NCI-H2029 treated with DMSO at 0.1 percent for 48 hours (cell line): ENCODE measurements at places on chromosomes 3 and 15.

DNA sequence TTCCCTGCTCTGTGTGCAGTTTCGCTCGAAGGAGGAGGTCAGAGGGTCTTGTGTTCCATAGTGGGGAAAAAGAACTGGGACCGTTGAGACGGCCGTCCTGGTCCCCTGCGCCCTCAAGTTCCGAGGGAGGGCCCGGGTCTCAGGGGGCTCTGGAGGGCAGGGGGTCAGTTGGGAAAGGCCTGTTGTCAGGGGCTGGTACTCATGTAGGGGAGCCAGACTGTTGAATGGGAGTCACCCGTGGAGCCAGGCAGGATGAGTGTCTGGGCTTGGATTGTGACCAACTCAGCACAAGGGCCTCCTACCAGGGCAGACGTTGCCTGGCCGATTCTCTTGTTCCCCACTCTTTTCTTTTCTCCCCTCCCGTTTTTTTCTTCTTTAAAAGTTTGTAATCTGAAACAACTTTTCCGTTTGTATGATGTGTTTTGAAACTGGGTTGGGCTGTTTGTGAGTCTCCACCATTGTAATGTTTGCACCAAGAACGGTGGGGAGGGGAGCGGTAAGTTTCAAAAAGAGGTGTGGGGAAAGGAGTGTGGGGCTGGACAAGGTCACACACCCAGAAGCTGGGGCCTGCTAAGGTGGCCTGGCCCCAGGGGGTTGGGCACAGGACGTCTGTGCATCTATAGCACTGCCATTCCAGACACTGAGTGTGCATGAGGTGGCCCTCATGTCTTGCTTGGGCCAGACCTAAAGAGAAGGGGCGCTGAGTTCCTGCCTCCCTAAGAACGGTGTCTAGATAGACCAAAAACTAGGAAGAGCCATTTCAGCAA, 1.1 kb downstream of the CMTM7 start:
- DNase-seq = no peak

DNA sequence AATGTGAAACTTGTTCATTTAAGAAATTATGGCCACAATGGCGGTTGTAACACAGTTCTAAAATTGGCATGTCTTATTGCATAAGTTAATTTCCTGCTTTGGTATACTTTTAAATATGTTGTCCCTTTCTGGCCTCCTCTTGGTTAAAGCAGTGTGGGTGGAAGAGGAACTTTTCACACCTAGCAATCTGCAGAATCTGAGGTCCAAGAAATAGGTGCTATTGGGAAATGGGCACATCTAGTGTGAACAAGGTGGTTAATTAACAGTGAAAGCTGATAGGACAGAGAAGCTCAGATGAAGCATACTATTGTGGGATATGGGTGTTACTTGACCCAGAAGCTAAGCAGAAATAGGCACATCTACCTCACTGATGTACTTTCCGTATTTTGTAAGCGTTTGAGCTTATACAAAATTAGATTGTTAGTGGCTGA, 10.6 kb downstream of the CMC1 start:
- no peak for DNase-seq

- no peak for DNase-seq
These were observed 492.6 kb downstream of the RBMS3 start for GRCh38 chr3:29773481-29773880.

- DNase-seq = no peak
These were observed 58.9 kb upstream of the ZNF280D start for GRCh38 chr15:56792211-56792610.

DNA sequence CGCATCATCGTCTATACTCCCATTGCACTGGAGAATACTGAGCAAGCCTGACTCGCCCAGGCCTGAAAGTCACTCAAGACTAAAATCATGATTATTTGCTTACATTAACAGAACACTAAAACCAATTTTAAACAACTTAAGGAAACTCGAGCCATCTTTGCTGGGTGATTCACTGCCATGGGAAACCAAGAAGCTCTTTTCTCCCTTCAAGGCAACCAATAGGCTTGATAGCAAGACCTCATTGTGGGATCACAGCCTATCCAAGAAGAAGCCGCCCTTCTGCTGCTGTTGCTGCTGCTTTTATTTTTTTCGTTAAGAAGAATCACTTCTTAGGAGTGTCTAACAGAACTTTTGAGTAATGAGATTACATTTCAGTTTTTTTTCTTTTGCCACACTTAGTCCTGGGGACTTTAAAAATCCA, 479.4 kb downstream of the FOXP1 start:
- DNase-seq = no peak

DNA sequence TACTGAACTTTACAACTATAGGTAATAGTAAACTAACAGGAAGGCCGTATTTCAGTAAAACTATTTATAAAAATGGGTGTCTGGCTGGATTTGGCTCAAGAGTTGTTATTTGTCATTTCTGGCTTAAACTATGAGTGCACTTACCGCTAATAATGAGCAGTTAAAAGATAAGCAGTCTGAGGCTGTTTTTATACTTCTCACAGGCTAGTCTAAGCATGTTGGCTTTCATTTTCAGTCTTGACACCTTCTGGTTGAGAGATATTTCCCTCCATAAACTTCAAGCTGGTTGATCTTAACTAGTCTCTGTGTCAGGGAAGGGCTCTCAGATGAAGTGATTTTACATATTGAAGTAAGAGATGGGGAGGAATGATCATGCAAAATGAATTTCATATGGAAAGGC, 96.1 kb downstream of the RSRC1 start:
- no peak for DNase-seq

DNA sequence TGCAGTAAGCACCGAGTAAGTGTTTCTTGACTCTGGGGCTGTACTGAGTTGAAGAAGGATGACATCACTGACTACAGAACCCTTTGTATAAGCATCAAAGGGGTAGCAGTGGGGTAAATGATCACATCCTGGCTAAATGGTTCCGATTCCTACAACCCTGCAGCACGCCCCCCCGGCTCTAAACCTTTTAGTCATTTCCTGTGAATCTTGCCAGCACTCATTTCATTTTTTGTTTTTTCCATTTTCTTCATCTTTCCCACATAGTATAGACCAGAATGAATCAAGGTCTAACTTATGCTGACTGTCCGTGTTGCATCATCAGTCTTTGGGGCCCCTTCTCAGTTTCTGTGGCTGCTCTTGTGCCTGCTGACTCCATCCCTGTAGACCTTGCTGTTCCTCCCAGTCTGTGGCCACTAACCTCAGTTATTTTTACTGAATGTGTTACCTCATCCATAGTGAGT, 383.1 kb upstream of the TPRG1 start:
- no peak for DNase-seq

GRCh38 chr3:41404582-41404981, 205.3 kb downstream of the CTNNB1 start:
- no peak for DNase-seq

DNA sequence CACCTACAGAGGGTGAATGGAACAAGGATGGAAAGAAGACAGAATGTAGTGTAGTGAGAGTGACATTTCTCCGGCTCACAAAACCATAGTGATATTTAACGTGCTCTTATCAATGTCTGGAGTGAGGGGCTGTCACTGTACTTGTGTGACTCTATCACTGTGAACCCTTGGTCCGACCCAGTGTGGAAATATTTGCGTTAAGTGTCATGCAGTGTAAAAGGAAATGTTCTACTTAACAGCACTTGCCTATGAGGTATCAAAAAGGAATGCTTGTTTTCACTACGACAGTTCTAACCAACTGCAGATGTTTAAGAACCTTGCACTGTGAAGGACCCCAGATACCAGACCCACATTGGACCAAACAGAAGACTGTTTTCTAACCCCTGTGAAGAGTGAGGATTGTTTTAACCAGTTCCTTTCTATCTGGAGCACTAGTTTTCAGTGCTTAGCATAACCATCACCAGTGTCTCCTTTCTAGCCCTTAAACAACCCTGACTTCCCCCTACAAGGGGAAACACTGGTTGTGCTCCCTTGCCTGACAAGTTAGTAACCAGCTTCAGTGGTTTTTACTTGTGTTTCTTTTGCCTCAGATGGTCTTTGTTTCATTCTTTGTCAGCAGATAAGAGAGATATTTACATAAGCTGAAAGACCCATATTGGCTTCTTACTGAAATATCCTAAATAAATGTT, 144.7 kb upstream of the ABHD17C start:
- no peak for DNase-seq

DNA sequence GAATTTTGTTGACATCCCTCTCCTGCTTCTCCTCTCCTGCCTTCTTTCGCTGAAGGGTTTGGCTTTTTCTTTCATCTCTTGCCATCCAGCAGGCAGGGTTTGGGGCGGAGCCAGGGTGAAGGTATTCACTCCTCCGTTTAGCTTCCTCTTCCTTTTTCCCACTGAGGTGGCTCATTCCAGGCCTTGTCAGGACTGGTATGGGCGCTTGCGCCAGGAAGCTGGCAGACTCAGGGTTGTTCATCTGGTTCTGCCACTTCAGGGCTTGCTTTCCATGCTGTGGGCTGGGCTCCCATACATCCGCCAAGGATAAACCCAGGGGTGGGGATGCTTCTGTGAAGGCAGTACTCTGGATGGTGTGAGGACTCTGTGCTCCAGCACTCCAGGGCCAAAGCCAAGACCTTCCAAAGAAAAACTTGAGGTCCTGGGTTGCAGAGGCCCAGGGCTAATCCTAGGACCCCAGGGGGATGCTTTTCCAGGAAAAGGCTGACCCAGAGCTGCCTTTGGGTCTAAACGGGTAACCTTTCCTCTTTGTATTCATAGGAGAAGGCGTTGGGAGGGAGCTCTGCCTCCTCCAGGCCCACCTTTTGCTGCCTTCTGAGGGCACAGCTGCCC, 7.7 kb upstream of the AMOTL2 start:
- DNase-seq = peak; percentile 79

GRCh38 chr3:179652447-179653095, at the start of gene USP13:
TSS of gene USP13 (plus strand) at chr3:179653040. CDS start at chr3:179653226, 186 bp downstream.
- no peak for DNase-seq

DNA sequence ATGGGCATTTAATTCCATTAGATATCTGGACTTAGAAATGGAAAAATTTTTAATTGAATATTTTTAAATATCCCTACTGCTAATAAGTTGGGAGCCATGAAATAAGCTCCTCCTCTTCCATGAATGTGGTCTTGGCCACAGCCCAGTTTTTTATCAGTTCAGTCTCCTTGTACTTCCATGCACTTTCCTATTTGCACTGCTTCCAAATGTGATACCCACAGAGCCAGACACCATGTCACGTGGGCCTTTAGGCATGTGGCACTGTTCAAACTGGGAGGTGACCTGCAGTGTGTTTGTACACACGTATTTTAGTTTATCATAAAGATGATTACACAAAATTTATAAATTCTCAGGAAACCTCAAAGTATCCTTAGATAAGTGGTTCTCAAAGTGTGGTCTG, 80.1 kb upstream of the DGKG start:
- no peak for DNase-seq

GRCh38 chr15:25410649-25411048, 28.2 kb downstream of the UBE3A start:
- DNase-seq = no peak

- DNase-seq = no peak
These were observed 25.5 kb downstream of the B3GNT5 start for GRCh38 chr3:183278479-183279088.

DNA sequence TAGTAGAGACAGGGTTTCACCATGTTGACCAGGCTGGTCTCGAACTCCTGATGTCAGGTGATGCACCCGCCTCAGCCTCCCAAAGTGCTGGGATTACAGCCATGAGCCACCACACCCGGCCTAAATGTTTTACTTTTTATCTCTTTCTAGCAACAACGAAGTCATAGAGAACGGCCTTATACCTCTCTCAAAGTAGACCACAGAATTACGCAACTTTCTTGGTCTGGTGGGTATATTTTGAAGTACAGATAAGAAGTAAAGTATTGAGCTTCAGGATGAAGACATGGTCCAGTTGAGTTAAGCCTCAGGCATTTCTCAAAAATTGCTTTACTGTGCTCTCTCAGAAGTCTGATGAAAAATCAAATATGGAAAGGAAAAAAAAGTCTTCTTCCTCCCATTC, 30.6 kb downstream of the FAM240A start:
- DNase-seq = no peak

GRCh38 chr3:131849616-131850015, 185.2 kb downstream of the CPNE4 start:
- DNase-seq = no peak

DNA sequence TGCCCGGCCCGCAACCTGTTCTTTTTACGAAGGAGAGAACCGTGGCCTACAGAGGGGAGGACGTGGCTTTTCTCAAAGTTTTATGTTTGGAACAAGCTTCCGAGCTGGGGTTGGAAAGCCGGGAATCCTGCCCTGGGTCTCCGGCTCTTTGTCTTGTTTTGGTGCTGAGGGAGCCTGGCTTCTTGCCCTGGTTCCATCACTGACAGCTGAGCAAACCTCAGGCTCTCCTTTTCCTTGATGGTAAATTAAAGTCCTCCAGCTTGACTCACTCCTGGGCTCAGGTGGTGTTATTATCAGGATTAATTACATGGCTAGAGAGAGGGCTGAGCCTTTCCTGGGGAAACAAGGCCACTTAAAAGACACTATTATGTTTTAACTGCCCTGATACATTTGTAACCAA, 289.5 kb upstream of the RGMA start:
- peak; percentile 37 for DNase-seq

DNA sequence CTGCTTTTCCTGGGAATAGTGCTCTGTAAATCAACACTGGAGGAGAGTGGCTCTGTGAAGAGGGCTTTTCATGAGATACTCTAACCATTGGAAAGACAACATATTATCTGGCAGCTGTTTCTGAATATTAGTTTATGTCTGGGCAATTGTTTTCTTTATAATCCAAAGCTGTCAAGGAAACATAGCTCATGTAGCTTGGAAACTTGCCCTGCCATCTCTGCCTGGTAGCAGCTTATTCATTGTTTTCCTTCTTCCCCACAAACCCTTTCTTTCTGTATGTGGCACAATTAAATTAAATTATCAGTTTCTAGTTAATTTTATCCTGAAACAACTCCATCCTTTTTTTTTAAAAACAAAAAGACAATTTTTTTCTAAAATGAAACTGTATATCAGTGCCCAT, 160.0 kb downstream of the EDEM1 start:
- peak; percentile 95 for DNase-seq

- DNase-seq = no peak
These were observed 55.7 kb upstream of the GRM7 start for GRCh38 chr3:6805236-6805635.

GRCh38 chr15:80967991-80968510, 21.6 kb downstream of the MESD start:
- no peak for DNase-seq

DNA sequence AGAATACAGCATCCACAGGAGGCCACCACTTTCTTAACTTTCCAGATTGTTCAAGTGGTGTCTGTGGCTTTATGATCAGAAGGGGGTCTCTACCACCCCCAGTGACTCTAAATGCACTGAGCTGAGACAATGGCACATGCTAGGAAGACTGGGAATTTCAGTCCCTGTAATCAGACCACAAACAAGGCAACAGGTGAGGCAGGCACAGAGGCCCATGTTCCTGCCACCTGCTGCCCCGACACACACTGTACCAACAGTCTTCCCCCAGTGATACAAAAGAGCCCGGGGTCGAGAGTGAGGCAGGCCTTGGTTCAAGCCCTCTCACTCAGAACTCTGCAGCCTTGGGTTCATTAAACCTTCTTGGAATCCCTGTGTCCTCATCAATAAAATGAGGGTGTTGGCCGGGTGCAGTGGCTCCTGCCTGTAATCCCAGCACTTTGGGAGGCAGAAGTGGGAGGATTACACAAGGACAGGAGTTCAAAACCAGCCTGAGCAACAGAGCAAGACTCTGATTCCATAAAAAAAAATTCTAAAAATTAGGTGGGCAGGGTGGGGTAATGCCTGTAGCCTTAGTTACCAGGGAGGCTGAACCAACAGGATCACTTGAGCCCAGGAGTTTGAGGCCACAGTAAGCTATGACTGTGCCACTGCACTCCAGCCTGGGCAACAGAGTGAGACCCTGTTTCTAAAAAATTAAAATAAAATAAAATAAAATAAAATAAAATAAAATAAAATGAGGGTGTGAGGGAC, 55.8 kb downstream of the ADCY5 start:
- DNase-seq = no peak
